Hippocampal formation (tissue), 2 donors: ENCODE measurements at places on chromosomes 12 and 14.
A peak's percentile ranks its signal among the peaks of the same experiment; 100 is the strongest.

DNA sequence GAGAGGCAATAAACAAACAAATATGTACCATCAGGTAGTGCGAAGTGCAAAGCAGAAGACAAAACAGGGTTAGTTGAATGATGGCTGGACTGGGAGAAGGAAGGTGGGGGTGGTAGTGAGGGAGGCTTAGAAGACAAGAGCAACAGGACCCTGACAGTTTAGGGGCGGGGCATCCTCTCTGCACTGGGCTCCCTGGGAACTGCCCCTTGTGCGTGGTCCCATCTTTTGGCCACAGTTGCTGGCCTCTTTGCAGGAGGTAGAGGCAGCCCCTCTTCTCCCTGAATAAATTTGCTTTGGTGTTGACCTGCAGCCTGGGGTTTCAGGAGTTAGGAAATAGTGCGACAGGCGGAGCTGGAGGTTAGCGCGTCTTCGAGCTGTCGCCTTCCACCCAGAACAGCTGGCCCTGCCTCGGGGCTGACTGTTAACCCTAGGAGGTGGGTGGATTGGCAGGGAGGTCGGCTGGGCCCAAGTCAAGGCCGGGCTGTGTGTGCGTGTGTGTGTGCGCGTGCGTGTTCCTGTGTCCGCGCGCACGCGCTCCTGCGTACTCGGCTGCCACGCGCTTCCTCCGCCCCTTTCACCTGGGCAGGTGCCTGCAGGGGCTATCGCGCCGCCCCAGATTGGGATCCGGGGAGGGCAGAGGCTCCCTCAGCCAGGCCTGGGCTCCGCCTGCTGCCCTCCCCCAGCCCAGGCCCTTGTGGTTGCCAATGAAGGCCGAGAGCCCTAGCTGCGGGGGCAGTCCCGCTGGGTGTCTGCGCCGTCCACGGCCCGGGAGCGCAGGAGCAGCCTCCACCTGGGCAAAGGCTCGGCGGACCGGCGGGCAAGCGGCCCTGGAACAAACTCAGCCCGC lies 180.8 kb downstream of the ADCK1 start:
- DNase-seq: no peak

DNA sequence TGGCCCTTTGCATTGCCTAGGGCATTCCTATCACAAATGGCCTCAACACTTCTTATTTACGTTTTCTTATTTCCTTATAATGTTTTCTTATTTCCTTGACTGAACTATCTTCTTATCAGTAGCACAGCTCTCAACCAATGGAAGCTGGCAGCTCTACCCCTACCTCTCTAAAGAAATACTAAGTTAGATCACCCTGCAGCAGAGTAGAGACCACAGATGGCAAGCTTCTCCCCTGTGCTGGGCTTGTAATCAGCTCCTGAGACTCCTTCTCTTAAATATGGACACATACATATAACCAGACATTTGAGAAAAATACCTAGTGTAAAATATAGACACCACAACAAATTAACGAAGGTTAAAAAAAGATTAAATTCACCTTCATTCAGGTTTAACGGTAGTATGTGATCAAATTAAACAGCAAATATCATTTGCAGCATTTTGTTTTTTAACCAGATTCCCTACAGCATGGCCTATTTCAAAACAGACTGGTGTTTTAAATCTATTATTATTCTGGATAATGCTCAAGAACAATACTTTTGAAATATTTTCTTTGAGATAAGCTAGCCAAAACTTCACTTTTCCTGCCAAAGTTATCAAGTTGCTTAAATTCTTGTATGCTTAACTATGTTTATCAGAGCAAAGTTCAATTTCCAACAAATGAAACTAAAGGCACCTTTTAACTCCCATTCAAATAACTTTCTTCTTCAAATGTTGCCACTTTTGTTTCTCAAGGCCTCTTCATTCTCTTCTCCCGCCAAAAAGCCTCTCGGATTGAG lies 54.3 kb downstream of the SLC41A2 start:
- DNase-seq: no peak

- DNase-seq: no peak
Observed at GRCh38 chr14:43729143-43729542, 777.9 kb downstream of the FSCB start.

DNA sequence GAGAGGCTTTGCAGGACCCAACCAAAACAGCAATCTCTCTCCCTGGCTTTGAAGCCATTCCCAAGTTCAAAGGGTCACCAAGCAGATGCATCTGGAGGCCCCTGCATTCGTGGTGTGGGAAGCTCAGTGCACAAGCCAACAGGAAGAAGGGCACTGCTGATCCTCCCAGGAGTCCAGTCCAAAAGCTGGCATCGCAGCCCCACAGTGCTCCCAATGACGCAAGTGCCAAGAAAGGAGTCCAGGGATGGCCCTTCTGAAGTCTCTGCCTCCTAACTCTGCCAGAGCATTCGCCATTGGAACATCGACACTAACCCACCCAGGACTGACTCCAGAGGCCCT lies 25.1 kb downstream of the PXN start:
- DNase-seq: no peak

DNA sequence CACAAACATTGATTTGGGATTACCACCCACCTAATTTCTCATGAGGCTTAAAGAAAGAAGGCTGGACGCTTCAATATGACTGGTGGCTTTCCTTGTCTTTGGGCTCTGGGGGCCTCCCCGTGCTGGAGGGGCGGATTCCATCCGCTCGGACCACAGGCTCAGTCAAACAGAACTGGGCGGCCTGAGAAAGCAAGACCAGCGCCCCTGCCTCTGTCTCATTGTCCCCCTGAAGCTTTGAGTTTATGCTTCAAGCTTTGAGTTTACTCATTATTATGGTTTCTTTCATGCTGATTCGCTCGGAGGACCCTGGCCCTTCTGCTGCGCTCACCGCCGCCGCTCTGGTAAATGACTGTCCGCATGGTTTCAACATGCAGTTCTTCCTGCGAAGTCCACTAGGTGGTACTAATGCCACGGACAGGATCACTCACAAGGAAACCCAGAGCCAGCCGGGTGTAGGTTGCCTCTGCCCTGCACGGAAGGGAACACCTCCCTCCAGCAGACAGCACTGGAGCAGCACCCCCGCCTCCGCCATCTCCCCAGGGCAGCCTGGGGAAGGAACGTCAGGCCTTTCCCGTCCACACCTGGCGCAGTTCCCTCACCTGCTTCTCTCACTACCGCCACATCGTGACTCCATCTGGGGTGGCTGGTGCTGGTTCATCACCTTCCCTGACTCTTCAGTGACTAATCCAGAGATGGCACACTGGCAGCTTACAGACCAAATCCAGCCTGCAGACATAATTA lies 13.2 kb upstream of the TIGAR start:
- DNase-seq: peak; percentile 35

GRCh38 chr12:124928912-124929530 lies 14.6 kb upstream of the UBC start:
- no peak for DNase-seq

DNA sequence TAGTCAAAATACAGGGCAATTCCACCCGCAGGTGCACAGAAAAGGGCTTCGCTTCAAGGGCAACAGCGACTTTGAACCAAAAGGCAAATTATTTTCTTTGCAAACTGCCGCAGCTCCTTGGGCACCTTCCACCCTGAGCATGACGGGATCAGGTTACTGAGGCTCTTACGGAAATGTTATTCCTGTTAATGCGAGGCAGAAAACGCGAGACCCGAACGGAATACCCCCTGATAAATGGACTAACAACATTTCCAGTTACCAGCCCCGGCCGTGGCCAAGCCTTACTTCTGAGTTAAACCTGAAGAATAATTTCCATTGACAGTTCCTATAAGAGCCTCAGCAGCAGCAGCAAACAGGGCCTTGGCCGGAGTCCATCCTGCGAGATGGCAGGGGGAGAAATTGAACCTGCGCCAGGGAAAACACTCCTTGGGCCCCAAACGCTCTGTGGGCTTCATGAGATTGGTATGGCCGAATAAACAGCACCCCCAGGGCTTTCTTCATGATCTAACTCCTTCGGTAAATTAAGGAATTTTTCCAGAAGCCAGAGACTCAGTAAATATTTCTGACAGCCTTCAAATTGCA lies 70.0 kb upstream of the DICER1 start:
- DNase-seq: no peak

GRCh38 chr12:44626883-44627282 lies 249.2 kb downstream of the NELL2 start:
- no peak for DNase-seq

DNA sequence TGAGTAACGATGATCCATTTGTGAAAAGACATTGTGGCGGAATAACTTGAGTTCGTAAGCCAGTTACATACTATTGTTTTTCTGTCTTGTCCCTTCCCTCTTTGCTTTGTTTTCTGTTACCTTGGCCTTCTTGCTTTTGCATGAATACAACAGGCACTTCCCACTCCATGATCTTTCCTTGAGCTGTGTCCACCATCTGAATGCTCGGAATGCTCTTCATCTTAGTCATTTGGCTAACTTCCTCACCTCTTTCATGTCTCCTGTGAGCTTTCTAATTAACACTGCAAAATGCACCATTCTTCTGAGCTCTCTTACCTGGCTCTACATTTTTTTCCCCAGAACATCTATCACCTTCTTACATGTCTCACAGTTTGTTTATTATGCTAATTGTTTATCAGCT lies 10.0 kb downstream of the KNTC1 start:
- no peak for DNase-seq
